Skin of body (tissue), 3 donors: ENCODE measurements at places on chromosomes 3 and 15. TPM values are rescaled to one million over a fixed set of nuclear protein-coding genes. Genes with fewer than 3 reads are reported as not detected.

The CEMIP gene
- 6.5 TPM for total RNA-seq

The TIPARP gene
- total RNA-seq, result 33.2 TPM

The SERINC4 gene
- total RNA-seq, result 0.10 TPM

The ECE2 gene
- not detected for total RNA-seq

The CCR4 gene
- 0.59 TPM for total RNA-seq

The TM4SF4 gene
- total RNA-seq, result not detected

The SAMD7 gene
- total RNA-seq, result not detected

GRCh38 chr15:60590935-60591495 lies 112.1 kb upstream of the ICE2 start:
- no peak for DNase-seq

DNA sequence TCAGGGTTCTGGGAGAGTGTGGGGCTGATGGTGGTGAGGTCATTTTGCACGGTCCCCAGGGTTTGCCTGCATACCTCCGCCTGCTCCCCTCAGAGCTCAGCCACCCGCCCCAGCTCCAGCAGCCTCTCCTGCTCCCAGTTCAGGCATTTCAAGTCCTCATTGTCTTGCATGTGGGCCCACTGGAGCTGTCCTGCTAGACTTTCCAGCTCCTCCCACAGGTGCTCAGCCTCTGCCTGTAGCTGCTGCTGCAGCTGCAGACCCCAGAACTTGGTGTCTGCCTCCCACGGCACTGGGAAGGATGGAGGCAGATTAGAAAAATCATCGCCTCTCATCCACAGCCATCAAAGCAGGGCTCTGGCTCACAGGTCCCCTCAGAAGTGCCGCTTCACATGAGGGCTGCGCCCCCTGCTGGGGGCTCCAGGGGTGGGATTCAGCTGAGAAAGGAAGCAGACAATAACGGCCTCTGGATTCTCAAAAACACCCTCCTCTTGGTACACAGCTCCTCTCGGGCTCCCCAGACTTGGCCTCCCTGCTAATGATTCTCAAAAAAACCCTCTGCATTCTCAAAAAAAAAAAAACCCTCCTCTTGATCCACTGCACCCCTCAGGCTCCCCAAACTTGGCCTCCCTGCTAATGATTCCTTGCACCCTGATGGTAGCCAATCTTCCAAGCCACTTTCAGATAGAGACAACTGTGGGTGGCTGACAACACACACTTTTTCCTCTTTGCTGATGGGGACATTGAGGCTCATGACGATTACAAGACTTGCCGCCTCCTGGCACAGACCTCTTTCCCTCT lies 89.3 kb upstream of the C2CD4B start:
- DNase-seq, result peak; percentile 2

DNA sequence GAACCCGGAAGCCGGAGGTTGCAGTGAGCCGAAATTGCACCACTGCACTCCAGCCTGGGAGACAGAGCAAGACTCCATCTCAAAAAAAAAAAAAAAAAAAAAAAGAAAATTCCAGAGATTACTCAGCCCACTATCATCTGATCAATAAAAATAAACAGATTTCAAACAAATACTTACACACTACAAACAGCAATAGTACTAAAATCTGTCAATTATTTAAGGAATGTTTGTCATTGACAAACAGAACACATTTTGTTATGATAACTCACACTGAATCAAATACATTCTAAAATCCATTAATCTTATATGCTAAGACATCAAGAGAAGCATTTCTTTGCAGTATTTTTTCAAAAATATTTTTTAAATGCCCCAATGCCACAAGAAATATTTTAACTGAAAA lies 7.6 kb downstream of the MYO9A start:
- DNase-seq, result no peak

DNA sequence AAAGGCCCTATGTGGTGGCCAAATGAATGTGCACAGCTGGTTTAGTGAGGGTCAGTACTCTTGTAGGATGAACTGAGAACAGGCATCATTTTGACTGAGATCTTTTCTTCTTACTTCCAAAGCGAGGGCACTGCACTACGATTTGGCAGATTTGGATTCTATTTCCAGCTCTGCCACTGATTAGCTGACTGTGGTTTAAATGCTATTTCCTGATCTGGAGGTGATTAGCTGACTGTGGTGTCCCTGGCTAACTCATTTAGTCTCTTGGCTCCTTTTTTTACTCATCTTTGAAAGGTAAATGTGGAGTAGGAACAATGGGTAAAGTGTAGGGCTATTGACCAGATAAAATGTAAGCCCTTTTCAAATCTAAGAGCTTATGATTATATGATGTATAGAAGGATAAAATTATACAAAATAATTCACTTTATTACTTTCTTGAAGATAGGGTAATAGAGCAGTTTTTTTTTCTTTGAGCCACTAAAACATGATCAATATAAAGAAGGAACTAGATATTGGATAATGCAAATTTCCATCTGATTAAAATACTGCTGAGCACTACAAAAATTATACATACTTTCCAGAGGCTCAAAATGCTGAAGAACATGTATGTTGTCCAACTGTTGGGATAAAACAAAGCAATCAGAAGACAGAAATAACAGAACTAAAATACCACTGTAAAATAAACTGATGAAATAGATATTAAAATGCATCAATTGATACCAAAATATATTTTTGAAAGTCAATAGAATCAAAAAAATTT lies 39.7 kb upstream of the PLOD2 start:
- no peak for DNase-seq

DNA sequence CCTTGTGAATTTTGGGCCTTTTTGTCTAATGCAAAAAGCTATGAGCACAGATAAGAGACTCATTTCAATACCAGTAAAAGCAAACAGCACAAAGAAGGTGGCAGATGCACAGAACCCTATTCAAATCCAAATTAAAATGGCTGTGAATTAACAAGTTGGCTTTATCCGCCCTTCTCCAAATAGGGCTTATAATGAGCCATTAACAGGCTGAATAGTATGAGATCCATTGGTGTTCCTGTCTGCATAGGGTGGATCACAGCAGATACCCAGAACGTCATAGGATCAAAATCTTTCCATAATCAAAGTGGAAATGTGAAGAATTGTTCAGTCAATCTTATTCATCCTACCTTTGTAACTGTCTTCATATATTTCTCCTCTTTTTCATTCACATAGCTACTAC lies 282.4 kb upstream of the UMPS start:
- no peak for DNase-seq

GRCh38 chr3:103499132-103499900 lies 1064.5 kb downstream of the ZPLD1 start:
- no peak for DNase-seq

DNA sequence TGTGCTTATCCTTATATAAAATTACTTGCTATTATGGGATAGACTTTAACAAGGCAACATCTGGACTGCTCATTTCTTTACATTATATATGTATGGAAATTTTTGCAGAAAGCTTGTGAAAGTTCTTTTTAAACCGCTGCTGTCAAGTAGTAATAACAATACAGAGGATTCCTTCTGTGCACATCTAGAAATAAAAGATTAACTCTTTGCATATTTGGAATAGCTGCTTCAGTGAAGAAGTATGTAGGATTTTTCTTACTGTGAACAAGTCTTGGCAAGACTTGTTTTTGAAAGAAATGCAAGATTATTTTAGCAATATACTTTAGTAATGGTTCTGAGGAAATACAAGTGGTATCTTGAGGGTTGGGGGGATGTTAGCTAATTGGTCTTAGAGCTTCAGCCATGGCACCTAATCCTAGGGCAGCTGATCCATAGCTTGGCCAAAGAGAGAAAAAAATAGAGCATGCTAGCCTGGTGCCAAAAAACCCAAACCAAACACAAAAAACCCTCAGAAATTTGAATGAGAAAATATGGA lies 4.3 kb downstream of the PRKCI start:
- DNase-seq, result no peak

DNA sequence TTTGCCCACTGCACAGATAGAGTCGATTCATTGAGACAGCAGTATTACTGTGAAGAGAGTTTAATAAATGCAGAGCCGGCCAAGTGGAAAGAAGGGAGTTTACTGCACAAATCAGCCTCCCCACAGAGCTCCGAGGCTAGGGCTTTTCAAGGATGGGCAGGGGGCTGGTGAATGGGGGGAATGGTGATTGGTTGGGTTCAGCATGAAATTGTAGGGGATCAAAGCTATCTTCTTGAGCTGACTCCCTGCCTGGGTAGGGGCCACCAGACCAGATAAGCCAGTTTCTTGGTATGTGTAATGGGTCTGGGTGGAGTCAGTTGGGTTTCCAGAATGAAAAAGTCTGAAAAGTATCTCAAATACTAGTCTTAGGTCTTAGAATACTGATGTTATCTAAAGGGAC lies 66.6 kb downstream of the SYNPR start:
- no peak for DNase-seq

GRCh38 chr15:80597076-80597475 lies 98.0 kb upstream of the ABHD17C start:
- no peak for DNase-seq

DNA sequence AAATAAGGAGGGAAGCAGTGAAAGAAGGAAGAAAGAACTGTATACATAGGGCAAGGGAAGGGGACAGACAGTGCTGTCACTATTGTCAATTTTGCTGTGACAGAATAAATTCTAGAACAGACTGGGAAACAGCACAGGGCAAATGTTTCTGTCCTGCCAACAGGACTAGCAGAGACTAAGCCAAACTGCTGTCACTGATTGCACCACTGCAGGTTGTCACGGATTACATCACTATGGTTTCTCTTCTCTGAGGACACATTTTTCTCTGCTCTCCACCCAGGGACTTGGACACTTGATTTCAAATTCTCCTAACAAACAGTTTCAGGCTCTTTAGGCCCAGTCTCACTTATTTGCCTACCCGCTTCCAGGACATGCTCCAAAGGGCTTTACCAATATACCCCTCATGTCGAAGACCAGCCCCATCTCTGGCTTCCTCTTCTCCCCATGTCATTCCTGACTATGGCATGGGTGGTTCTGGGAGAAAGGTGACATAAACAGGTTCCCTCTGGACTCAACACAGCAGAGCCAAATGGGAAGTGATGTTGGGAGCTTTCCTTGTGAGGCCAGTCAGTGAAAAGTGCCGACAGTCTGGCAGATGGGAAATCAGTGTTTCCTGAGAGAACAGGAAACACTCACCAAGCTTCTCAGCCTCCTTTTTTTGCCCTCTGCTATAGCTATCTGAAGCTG lies 70.2 kb upstream of the ST3GAL6 start:
- no peak for DNase-seq

- no peak for DNase-seq
These were observed 399.4 kb downstream of the ROBO1 start for GRCh38 chr3:79368403-79368802.

DNA sequence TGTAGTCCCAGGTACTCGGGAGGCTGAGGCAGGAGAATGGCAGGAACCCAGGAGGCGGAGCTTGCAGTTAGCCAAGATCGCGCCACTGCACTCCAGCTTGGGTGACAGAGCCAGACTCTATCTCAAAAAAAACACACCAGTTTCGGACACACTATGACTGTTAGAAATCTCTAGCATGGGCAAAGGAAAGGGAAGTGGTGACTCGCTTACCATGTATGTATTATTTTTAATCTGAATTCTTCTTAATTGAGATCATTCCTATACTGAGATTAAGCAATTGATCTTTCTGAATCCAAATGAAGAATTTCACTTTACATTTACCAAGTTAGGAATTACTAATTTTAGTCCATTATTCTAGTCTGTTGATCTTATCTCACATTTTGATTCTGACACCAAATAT lies 459.2 kb upstream of the ALCAM start:
- no peak for DNase-seq

DNA sequence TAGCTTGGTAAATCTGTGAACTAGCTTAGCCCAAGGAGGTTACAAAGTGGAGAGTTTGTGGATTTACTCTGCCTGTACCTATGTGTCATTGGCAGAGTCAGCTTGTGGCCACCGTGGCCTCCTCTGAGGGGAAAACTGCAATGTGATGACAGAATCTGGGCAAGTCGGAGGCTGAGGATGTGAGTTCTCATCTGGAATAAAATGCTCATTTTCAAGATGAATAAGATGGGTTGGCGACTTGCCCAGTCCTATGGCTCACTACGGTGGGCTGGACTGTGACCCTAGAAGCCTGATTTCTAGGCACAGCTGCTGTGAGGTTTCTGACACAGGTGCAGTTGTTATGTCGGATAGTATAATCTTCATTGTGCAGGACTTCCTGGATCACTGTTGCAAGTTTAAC lies 83.7 kb downstream of the ETV5 start:
- peak; percentile 18 for DNase-seq
